ENCODE measurements at places on chromosomes 12 and 14.

DNA sequence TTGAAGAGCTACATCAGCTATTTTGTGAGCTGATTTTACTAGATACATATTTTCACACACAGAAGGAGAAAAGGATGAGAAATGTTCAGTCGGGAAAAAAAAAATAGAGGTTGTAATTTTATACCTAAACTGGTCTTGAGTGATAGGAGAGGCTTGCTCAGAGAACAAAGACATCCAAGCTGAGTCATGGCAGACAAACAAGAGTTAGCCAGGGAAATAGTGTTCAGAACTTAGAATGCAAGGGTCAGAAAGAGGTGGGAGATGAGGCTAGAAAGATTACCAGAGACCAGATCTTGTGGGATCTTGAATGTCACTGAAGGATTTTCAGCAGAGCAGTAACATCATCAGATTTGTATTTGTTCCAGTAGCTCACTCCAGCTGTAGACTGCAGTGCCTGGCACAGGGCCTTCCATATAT lies 121.9 kb upstream of the ATF1 start:
- peak; percentile 54 for DNase-seq

DNA sequence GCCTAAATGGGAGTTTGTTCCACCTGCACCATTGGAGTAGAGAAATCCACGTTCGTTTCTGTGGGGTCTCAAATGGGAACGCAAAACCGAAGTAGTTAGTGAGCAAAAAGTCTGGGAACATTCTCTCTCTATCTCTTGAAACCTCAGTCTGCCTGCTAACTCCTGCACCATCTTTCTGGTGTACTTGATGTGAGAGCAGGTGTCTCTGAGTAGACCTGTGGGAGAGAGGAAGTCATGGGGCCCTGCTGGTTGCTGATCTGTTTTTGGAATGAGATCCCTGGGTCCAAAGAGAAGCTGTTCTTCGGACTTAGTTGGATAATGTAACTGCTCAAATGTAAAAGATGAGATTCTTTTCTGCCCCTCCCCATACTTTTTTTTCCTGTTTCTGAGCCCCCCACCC lies 57.3 kb downstream of the MAX start:
- no peak for DNase-seq

- peak; percentile 63 for DNase-seq
Observed at GRCh38 chr14:22338917-22339715, 249.9 kb downstream of the DAD1 start.

DNA sequence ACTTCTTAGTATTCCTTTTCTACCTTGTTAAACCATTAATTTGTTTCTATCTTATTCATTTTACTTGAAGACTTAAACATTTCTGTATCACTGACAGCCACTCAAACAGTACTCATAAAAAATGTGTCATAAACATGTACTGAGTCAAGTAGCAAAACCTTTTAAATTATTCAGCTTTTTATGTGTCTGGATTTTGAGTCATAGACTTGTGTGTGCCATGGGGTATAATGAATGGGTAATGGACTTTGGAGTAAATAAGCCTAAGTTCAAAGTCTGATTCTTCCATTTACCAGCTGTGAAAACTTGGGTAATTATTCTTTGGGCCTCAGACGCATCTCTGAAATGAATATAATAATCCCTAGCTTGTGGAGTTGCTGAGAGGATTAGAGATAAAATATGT lies 199.0 kb downstream of the RAD51B start:
- DNase-seq: peak; percentile 14

DNA sequence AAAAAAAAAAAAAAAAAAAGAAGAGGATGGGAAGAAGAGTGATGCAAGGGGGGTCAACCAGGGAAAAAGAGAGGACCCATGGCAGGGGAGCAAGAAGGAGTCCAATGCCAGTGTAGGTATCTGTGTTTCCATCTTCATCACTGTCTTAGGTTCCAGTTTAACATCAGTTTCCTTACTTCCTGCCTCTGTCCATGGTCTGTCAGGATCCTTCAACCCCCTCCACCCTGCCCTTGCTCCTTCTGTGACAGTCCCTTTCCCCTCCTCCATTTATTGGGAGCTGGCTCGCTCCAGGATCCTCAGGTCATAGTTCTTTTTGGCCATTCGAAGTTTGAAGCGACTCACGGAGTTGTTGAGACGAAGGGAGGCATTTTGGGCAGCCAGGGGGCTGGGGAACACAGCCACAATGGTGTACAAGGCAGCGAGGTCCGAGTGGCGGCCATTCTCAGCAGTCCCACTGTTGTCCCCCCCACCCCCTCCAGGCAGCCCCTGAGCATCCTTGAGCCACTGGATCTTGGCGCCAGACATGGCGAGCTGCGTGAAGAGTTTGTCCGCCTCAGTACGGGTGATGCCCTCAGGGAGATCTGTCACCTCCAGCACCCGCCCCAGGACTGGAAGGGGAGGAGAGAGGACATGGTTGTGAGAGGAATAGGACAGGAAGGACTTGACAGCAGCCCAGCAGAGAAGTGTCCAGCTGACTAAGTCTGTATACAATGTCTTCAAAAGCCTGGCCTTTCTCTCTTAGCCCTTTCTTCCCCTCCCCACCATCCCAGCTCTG lies 3.7 kb upstream of the STAC3 start:
- no peak for DNase-seq

GRCh38 chr14:98728024-98728423 lies 544.0 kb downstream of the BCL11B start:
- DNase-seq: no peak

- no peak for DNase-seq
Observed at GRCh38 chr12:77594366-77594765, 236.3 kb upstream of the NAV3 start.

DNA sequence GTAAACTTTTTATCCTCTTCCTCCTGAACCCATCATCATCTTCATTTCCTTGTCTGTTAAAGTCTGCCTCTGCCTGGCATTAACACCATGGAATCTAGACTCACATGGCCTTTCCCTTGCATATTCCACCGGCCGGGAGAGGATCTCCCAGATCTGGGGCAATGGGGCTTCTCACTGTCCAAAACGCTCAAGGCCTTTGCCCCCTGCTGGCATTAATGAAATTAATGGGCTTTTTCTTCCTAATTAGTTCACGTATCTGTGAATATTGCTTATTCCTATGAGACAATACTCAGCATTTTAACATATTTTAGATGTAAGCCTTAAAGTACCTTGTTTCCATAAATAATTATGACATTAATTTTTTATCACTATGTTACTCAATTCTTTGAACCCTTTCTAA lies 42.9 kb upstream of the CAPRIN2 start:
- no peak for DNase-seq

GRCh38 chr12:50017641-50018040 lies 7.7 kb downstream of the RACGAP1 start:
- no peak for DNase-seq

Measured in fibroblast of skin of right biceps (primary cell).